ENCODE measurements at places on chromosomes 6 and 20. TPM values are rescaled to one million over a fixed set of nuclear protein-coding genes. Genes with fewer than 3 reads are reported as not detected.

Gene RFX6
- not detected for total RNA-seq

Gene SDCBP2
- 3.9 TPM for total RNA-seq

Gene TXLNB
- 0.15 TPM for total RNA-seq

Gene SNAP25
- 0.15 TPM for total RNA-seq

Gene ADGB
- total RNA-seq = not detected

Gene FAM162B
- 0.30 TPM for total RNA-seq

Gene CST5
- not detected for total RNA-seq

Gene BMP2
- total RNA-seq = 15.6 TPM

Gene RIPPLY2
- total RNA-seq = not detected

Gene ANKRD66
- not detected for total RNA-seq

Gene FOXO3
- total RNA-seq = 7.5 TPM

Gene E2F1
- total RNA-seq = 11.4 TPM

Gene MEP1A
- not detected for total RNA-seq

Gene SLC2A10
- 13.3 TPM for total RNA-seq

Gene C6orf15
- not detected for total RNA-seq

Gene IL22RA2
- total RNA-seq = not detected

Gene SMIM28
- not detected for total RNA-seq

Gene PRND
- total RNA-seq = 0.15 TPM

Gene RIMS1
- 0.32 TPM for total RNA-seq

Gene TPD52L1
- 2.3 TPM for total RNA-seq

Gene SEC23B
- 41.9 TPM for total RNA-seq

Gene IL20RA
- total RNA-seq = not detected

Gene GLP1R
- not detected for total RNA-seq

Gene FOXA2
- not detected for total RNA-seq

Gene SLC17A3
- not detected for total RNA-seq

Gene FKBP1A
- total RNA-seq = 295 TPM

Gene CRISP3
- total RNA-seq = not detected

Gene SLC52A3
- total RNA-seq = not detected

Gene HLA-DRA
- total RNA-seq = not detected

Gene SGK1
- 71.4 TPM for total RNA-seq

Gene ATP6V1G2
- 0.97 TPM for total RNA-seq

Gene PGM3
- total RNA-seq = 115 TPM

Gene RSPH3
- 1.5 TPM for total RNA-seq

Gene LPA
- total RNA-seq = not detected

Gene MOXD1
- total RNA-seq = 0.61 TPM

Gene WFDC2
- not detected for total RNA-seq

Gene RIPOR2
- total RNA-seq = 0.46 TPM

Gene PCK1
- total RNA-seq = not detected

Gene MYH7B
- total RNA-seq = not detected

Gene EYS
- total RNA-seq = 0.32 TPM

Gene SAMD5
- total RNA-seq = 3.2 TPM

Gene SLCO4A1
- total RNA-seq = 3.6 TPM

Gene SLC22A7
- not detected for total RNA-seq

Gene TSPO2
- not detected for total RNA-seq

Gene POM121L2
- not detected for total RNA-seq

Gene EBF4
- 1.9 TPM for total RNA-seq
